ENCODE measurements at places on chromosomes 12 and 14.

DNA sequence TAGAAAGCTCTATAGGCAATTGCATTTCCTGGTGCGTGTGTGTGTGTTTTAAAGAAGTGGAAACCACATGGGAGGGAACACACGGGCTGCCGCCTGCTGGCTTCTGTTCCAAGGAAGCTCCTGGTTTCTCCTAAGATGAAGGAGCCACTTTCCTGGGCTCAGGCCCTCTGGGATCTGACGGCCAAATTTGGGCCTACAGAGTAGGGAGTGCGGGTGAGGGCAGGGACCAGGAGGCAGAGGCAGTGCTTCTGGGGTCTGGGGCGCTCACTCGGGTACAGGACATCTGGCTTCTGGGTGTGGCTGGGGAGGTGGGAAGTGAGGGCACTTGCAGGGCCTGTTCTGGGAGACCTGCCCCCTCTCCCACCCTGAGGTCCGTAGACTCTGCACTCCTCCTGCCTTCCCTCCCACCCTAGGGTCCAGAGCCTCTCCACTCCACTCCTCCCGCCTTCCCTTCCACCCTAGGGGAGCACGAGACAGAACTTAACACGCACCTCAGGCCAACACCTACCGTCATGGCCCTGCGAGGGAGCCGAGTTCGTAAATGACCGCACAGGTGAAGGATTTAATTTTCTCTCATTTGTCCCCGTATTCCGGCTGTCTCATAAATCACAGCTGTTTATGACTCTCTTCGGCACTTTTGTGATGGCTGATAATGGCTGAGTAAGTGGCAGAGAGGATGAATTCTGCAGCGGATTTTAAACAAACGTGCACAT is 127.7 kb downstream of the KIF26A start:
- no peak for DNase-seq

DNA sequence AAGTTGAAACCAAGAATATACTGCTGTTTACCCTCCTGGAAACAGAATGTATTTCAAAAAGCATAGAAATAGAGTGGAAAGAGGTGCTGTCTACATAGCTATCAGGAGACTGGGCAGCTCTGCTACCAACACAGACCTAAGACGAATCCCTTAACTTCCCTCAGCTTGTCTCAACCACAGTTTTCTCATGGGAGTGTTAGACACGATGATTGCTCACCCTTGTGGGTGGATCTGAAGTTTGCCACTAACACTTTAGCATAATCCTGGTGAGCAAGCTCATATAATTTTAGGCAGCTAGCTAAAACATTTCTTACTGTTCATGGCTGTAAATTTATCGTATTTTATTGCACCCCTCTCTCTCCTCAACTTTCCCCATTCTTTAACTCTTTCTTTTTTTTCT is 38.5 kb downstream of the C12orf75 start:
- no peak for DNase-seq

GRCh38 chr12:13179211-13180074 is 17.1 kb upstream of the EMP1 start:
- DNase-seq = no peak

DNA sequence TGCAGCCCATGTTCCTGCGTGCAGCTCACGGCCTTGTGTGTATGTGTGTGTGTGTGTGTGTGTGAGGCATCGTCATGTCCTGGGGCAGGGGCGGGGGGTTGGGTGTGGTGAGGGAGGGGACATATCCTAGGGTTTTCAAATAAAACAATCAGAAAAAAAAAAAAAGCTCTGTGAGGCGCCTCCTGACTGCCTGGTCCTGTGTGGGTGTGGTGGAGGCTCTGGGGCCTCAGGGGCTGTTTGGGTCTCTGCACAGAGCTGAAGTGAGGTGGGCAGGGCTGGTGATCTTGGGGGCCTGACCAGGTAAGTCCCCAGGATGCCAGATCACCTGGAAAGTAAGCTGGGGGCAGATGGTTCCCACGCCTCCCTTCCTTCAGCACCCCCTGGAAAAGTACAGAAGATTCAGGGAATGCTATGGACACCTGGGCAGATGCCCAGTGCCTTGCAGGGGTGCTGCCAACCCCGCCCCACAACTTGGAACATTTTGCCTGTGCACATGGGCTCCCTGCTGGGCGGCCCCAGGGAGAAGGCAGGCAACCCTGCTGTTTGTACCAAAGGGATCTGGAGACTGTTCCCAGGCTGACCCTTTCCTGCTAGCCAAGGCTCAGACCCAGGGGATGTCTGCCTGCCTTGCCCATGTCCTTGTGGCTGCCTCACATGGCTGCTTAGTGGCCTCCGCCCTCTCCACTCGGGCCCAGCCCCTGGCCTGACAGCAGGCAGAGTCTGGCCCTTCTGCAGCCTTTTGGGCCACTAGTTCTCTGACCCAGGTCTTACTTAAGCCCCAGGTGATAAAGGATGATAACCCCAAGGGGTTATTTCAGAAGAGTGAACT is 28.8 kb downstream of the CLSTN3 start:
- DNase-seq = no peak

DNA sequence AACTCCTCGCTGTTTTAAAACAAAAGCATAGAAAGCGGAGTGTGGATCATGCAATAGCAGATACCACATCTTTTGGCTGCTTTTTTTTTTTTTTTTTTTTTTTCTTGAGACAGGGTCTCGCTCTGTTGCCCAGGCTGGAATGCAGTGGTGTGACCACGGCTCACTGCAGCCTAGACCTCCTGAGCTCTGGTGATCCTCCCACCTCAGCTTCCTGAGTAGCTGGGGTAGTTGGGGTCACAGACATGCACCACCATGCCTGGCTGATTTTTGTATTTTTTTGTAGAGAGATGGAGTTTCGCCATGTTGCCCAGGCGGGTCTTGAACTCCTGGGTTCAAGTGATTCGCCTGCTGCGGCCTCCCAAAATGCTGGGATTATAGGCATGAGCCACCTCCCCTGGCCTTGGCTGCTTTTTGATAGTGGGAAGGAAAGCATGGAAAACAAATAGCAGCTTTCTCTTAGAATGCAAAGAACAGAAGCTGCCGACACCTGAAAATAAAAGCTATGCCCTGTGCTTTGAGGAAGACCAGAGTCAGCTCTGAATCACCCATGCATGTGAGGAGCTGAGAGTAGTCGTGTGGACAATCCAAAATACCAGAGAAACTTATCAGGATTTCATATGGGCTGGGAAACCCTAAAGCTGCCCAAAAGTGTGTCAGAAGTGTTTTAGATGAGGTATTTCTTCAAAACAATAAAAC is 3.6 kb upstream of the ELK3 start:
- DNase-seq = no peak

DNA sequence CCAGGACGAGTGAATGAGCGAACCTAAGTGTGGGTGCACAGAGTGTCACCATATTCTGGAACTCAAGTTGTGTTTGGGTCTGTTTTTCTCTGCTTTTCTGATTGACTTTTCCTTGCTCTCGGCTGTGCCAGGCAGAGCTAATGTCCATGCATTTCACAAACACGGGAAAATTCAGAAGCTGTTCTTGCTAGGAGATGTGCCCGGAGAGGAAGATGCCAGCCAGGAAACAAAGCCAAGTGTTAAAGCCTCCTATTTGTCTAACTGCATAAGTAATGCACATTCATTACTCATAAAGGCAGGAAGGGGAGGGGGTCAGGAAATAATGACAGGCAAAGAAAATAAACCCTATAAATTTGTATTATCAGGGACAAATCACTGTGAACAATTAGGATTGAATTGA is 250.4 kb upstream of the SFSWAP start:
- no peak for DNase-seq

DNA sequence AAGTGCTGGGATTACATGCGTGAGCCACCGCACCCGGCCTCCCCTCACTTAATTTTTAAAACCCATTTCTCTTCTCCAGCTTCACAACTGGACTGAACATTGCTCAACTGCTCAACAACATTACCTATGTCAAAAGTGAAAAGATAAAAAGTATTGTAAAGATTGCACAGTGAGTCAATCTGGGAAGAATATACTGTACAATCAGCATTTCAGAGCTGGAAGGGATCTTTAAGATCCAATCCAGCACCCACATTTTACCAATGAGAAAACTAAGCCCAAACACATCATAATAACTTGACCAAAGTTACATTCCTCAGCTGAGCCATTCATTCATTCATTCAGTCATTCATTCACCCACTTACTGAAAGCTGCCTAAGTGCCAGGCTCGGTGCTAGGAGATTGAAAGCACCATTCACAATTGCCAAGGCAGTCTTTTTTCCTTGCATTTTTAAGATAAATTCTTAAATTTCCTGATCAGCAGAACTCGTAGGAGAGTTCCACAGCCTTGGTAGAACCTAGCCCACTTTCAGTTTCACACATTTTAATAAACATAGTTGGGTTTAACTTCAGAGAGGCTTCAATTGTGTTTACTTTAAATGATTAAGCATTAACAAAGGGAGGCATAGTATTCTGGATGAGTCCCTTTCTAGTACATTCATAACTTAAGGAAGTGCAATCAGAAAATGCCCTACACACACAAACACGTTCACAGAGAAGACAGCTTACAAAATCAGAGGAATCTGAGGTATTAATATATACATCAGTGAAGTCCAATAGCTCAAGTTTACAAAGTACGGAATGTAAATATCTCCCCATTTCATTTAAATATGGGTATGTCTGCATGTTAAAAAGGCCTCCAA is 3.0 kb downstream of the GALNT4 start:
- no peak for DNase-seq

GRCh38 chr14:90355540-90356518 is 24.1 kb upstream of the NRDE2 start:
- DNase-seq = no peak

DNA sequence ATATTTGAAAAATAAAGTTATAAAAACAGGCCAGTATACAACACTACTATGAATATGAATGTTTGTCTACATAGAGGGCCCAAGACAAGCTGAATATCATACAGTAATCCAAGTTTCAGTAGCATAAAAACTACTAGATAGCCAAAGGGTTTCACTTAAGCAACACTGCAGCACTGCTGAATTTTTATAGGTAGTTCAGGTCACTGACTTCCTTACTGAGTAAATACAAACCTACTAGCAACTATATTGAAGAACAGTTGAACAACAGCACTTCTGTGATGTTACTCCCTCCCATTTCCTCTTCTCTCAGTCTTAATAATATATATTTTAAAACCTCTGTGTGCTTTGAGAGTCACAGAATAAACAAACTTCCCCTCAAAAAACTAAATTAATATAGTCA is 42.7 kb downstream of the GTF2A1 start:
- no peak for DNase-seq

GRCh38 chr12:121223292-121224285 is 13.7 kb downstream of the P2RX4 start:
- no peak for DNase-seq

DNA sequence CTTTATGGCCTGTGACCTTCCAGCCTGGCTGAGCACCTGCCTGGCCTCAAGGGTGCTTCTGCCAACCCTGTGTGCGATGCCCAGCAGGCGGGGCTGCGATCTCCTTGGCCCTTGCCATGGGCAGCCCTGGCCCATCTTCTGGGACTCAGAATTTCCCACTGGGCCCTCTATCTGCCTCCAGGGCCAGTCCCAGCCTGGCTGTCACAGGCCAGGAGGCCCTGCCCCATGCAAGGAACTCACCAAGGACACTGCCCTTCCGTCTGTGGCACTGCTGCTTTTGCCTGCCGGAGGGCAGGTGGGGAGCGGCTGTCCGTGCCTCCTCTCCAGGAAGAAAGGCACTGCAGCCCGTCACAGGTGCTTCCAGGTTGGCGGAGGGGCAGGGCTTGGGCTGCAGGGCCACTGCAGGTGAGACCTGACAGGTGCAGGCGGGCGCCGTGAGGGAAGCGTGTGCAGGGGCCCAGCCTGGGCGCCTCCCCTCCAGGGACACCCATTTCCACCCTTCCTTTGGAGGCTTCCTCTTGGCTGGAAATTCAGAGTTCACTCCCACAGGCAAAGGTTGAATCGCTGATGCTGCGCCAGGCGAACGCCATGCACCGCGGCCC is 177.8 kb downstream of the KIF26A start:
- DNase-seq = no peak

GRCh38 chr12:32400866-32401265 is 1.5 kb downstream of the FGD4 start:
- DNase-seq = no peak

DNA sequence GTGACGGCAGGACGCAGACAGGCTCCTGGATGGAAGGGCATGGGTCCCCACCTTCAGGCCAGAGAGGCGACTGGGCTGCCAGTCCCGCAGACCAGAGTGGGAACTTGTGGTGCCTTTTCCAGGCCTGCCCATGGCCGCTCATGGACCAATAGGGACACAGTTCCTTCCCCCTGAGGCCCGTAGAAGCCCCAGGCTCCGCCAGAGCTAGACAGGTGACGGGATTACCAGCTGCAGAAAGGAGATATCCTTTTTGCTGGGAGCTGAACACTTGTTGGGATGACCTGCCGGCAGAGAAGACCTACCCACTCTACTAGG is 73.6 kb upstream of the RASSF8 start:
- DNase-seq = no peak

DNA sequence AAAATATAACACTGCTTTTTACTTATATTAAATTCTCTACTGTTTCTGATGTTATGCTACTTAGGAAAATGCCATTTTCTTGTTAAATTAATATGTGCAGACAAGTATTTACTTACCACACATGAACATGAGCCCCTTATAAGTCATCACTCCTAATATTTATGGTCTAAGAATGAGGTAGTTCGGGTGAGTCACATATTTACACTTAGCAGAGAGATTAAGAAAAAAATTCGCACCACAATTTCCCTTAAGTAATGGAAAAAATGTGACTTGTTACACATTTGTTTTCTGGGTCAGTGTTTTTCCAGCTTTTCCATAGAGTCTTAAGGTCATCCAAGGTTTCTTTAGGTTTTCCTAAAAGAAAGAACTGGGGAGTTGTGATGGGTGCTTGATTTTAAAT is 68.3 kb downstream of the RERG start:
- no peak for DNase-seq

- DNase-seq = no peak
Measured at GRCh38 chr14:32980178-32980901, 41.7 kb downstream of the NPAS3 start.

- no peak for DNase-seq
Measured at GRCh38 chr12:19574601-19575000, 135.3 kb downstream of the AEBP2 start.

Measured in SHP77 (cell line).